ENCODE measurements at places on chromosomes 16 and 17.

- no peak for DNase-seq
Measured at GRCh38 chr17:9577373-9577709, 899 bp downstream of the CFAP52 start.

GRCh38 chr16:30996985-30997724, 12.1 kb downstream of the HSD3B7 start:
- peak; percentile 96 for DNase-seq

DNA sequence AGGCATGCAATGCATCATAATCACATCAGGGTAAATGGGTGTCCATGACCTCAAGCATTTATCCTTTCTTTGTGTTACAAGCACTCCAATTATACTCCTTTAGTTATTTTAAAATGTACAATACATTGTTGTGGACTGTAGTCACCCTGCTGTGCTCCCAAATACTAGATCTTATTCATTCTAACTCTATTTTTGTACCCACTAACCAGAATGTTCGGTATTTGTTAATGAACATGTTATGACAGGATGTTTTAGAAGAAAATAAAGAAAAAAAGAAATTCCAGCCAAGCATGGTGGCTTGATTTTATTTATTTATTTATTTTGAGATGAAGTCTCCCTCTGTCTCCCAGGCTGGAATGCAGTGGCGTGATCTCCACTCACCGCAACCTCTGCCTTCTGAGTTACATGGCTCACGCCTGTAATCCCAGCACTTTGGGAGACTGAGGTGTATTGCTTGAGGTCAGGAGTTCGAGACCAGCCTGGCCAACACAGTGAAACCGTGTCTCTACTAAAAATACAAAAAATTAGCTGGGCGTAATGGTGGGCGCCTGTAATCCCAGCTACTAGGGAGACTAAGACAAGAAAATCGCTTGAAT, 1.8 kb upstream of the NDE1 start:
- DNase-seq, result no peak

DNA sequence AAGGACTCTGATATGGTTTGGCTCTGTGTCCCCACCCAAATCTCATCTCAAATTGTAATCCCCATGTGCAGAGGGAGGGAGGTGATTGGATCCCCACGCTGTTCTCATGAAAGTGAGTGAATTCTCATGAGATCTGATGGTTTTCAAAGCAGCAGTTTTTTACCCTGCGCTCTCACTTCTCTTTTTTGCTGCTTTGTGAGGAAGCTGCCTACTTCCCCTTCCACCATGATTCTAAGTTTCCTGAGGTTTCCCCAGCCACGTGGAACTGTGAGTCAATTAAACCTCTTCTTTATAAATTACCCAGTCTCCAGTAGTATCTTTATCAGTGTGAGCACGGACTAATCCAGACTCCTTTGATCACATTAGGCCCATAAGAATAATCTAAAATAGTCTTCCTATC, 719.7 kb upstream of the CDH8 start:
- DNase-seq, result no peak

GRCh38 chr16:66363211-66363777, 3.2 kb upstream of the CDH5 start:
- DNase-seq, result peak; percentile 37

DNA sequence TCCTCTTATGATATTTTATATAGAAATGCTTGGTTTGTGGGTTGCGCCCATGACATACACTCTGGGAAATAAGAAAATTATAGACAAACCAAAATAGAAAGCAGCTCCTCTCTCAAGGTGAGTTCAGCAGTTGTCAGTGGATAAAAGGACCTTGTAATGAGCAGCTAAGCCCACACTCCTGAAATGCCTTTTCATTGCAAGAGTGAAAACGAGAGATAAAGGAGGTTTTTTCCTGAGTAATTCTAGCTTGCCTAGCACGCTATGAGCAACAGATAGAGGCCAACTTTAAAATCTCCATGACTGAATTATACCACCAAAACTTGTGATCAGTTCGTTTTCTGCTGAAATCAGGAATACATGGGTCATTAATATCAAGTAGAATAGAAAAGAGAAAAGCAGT, 261.8 kb upstream of the CACNG5 start:
- no peak for DNase-seq

DNA sequence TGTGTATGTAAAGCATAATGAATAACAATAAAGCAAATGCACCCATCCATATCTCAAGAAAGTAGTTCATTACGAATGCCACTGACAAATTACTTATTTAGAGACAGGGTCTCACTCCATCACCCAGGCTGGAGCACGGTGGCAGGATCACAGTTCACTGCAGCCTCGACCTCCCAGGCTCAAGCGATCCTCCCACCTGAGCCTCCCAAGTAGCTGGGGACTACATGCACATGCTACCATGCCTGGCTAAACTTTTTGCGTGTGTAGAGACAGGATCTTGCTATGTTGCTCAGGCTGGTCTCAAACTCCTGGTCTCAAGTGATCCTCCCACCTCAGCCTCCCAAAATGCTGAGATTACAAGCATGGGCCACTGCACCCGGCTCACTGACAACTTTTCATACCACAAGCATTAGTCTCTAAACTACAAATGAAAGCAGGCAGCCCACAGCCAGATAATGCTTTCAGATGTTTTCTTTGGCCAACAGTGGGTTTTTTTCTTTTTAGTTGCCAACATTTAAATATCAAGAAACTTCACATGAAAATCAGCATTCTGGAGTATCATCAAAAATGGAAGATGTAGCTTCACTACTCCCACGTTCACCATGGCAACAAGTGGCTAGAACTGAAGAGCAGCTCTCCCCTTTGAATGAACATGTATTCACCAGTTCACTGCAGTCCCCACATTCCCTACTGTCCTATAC, 7.7 kb downstream of the ARHGAP17 start:
- no peak for DNase-seq

- no peak for DNase-seq
Measured at GRCh38 chr16:67100569-67101310, 9.0 kb upstream of the PHAF1 start.

DNA sequence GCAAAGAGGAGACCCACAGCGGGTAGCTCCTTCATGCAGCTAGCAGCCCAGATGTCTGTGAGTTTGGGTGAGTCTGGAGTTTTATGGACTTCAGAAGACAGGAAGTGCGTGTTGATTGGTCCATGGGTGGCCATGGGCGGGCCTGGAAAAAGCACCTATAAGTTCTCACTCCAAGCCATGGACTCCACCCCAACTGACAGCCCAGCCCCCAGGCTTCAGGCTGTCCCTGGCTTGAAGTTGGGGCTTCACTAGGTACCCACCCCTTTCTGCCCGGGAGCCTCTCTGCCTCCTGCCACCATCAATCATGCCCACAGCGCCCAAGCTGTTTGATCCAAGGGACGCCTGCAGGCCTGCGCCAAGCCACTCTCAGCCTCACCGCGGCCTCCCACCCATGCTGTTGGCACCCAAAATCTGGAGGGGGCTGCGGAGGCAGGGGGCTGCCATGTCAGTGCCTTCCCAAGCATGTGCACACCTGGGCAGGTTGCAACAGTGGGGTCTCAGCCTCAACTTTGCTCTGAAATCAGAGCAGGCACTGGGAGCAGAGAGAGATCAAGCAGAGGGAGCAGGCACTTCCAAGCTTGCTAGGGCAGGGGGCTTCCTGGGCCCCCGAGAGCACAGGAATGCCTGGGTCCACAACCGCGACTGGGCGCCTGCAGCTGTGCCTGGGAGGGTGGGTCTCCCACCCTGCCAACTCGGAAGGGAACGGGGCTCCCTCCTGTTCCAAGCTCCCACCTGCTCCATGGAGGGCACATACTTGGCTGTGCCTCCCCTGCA, 1503.7 kb downstream of the CDH11 start:
- no peak for DNase-seq

DNA sequence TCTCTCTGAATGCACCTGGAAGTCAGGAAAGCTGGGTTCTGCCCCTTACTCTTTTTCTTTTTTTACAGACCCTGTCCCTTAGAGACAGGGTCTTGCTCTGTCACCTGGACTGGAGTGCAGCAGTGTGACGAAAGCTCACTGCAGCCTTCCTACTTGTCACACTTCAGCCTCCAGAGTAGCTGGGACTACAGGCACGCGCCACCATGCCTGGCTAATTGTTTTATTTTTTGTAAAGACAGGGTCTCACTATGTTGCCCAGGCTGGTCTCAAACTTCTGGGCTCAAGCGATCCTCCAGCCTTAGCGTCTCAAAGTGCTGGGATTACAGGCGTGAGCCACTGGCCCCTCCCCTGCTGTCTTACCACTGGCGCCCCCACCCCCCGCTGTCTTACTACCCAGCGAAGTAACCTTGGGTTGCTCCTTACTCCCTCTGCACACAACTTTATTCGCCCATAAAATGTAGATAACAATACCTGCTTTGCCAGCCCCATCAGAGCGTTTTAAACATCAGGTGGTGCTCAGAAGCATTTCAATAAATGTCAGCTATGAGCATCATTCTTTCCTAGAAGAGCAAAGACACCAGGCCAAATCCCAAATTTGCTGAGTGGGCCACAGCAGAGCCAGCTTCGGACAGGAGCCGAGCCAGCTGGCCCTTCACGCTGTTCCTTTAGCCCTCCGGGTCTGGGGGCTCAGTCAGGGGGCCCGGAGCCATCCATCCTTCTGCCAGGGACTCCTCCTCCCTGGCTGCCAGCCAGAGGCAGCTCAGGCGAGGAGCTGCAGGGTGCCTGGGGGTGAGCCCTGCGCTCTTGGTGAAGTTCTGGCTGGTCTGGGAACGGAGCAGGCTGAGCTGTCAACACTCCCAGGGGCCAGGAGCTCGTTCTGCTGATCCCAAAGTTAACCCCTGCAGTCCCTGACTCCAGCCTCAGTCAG, 24.4 kb downstream of the SRL start:
- DNase-seq, result no peak

GRCh38 chr17:74682028-74682427, 30.7 kb downstream of the CD300LF start:
- DNase-seq, result no peak

GRCh38 chr16:19396555-19397011, 21.1 kb upstream of the TMC5 start:
- DNase-seq, result no peak

DNA sequence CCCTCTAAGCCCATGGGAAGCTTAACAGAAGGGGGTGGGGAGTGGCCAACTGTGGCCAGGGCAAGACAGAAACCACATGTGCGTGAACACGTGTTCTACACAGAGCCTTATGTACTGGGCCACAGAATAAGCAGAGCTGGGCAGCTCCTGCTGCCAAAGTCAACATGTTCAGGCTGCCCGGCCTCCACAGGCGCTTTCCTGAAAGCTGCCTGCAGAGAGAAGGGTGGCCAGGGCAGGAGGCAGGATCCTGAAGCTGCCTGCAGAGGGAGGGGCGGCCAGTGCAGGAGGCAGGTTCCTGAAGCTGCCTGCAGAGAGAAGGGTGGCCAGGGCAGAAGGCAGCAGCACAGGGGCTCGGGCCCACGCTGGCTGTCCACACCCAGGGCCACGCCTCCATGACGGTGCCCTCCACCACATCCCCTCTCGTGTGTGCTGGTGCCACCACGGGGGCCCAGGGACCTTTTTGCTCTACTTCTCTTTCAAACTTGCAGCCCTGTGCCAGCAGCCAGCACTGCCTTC, 79.5 kb downstream of the ANKRD11 start:
- DNase-seq, result peak; percentile 86

- DNase-seq, result no peak
Measured at GRCh38 chr17:34899643-34900291, 61.5 kb downstream of the CCT6B start.

- no peak for DNase-seq
Measured at GRCh38 chr16:86501989-86502855, 8.1 kb upstream of the FOXF1 start.

DNA sequence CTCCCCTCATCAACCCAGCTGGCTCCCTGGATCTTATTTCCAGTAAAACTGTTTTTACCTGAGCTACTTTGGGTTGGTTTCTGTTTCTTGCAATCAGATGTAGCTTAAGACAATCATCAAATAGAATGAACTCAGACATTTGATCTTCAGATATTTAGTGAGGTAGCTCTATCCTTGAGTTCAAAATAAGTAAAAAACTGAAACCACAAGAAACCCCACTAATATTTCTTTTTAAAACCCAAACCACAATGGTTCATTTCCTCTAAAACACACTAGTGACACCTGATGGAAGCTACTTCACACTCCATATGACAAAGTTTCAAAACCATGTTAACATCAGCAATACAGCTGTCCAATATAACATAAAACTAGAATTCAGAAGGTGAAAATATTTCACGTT, 37.8 kb downstream of the CACNG1 start:
- DNase-seq, result no peak

DNA sequence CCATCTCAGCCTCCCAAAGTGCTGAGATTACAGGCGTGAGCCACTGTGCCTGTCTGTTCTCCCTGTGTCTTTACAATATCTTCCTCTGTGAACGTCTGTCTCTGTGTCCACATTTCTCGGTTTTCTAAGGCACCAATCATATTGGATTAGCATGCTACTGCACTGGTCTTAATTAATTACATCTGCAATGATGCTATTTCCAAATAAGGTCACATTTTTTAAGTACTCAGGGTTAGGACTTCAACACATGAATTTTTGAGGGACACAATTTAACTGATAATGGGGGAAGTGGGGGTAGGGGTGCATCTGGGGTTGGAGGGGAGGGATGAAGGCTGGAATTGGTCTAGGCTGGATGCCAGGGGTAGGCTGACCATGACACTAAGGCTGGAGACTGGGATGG, 102.6 kb downstream of the N4BP1 start:
- DNase-seq, result no peak

- no peak for DNase-seq
Measured at GRCh38 chr16:72821185-72821950, 226.6 kb downstream of the ZFHX3 start.

DNA sequence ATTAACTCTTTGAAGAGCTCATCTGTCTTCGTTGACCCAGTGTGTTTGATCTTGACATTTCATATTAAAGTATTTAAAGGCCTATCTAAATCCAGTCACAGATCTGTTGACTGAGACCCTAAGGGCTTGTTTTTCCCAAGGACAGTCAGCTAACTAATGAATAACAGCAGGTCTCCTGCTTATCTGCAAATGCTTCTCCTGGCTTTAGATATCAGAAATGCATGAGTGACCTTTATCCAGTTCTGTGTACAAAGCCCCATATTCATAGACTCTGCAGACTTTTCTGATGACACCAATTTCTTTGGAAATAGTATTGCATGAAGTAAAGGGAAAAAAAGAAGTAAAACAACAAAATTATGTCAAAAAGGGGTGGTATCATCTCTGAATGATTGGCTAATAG, 70.3 kb downstream of the YPEL2 start:
- DNase-seq, result no peak

DNA sequence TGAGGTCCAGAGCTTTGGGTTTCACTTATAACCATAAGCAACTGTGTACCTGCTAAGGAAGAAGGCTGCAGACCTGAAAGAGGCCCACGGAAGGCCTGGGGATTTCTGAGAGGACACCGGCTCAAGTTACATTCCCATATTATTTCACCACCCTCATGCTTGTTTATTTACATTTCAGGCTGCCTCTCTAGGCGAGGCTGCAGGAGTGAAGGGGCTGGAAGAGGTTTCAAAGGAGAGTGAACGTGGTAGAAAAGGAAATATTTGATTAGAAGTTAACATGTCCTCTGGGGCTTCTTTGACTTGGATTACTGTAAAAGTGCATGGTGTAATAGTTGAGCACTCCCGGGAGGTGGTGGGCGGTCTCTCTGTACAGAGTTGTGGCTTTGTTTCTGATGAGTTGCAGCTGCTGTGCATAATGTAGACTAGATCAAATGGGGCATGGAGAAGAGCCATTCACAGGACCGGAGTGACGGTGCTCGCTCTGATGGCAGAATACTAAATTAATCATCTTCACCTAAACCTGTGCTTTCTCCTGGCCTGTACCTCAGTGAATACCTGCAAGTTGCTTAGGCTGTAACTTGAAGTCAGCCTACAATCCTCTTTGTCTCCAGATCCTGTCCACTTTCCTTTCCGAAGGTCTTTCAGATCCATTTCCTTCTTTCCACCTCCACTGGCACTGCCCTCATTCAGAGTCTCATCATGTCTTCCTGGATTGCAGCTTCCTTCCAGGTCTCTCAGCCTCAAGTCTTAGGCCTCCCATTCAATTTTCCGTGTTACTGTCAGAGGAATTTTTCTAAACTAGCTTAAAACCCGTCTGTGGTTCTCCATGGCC, 1.9 kb upstream of the CPD start:
- DNase-seq, result no peak

All from aorta (tissue), 5 donors.